ENCODE measurements at places on chromosomes 4 and X. TPM values are rescaled to one million over a fixed set of nuclear protein-coding genes. Genes with fewer than 3 reads are reported as not detected.

BGN gene
- total RNA-seq, result 62.2 TPM

REST gene
- total RNA-seq, result 56.1 TPM

AMOT gene
- total RNA-seq, result 68.5 TPM

ADH6 gene
- total RNA-seq, result not detected

ATP2B3 gene
- 0.41 TPM for total RNA-seq

MECP2 gene
- 37.5 TPM for total RNA-seq

HSD17B13 gene
- not detected for total RNA-seq

AMTN gene
- not detected for total RNA-seq

PRMT9 gene
- total RNA-seq, result 19.3 TPM

GDPD2 gene
- 1.5 TPM for total RNA-seq

KLB gene
- total RNA-seq, result not detected

OTUD6A gene
- total RNA-seq, result not detected

ERCC6L gene
- 4.0 TPM for total RNA-seq

REELD1 gene
- total RNA-seq, result not detected

GLRA3 gene
- total RNA-seq, result not detected

GPC3 gene
- 220 TPM for total RNA-seq

GAB3 gene
- total RNA-seq, result 9.0 TPM

LONRF3 gene
- 9.5 TPM for total RNA-seq

SLC2A9 gene
- total RNA-seq, result 7.1 TPM

AKAP4 gene
- 0.10 TPM for total RNA-seq

DCAF12L2 gene
- total RNA-seq, result 12.2 TPM

SUPT20HL1 gene
- not detected for total RNA-seq

OTC gene
- total RNA-seq, result not detected

SPANXN3 gene
- not detected for total RNA-seq

TMEM47 gene
- 108 TPM for total RNA-seq

MAGEA1 gene
- not detected for total RNA-seq

HSPA4L gene
- total RNA-seq, result 11.8 TPM

SPANXN4 gene
- not detected for total RNA-seq

FAM184B gene
- total RNA-seq, result 8.0 TPM

UGT2B17 gene
- not detected for total RNA-seq
